ENCODE measurements at places on chromosomes 4 and X.

GRCh38 chr4:52247941-52248340 is 196.8 kb downstream of the SPATA18 start:
- no peak for DNase-seq

- DNase-seq: no peak
Measured at GRCh38 chr4:25343671-25344070, 31.1 kb downstream of the ZCCHC4 start.

GRCh38 chr4:57370691-57371090 is 260.5 kb upstream of the IGFBP7 start:
- no peak for DNase-seq

DNA sequence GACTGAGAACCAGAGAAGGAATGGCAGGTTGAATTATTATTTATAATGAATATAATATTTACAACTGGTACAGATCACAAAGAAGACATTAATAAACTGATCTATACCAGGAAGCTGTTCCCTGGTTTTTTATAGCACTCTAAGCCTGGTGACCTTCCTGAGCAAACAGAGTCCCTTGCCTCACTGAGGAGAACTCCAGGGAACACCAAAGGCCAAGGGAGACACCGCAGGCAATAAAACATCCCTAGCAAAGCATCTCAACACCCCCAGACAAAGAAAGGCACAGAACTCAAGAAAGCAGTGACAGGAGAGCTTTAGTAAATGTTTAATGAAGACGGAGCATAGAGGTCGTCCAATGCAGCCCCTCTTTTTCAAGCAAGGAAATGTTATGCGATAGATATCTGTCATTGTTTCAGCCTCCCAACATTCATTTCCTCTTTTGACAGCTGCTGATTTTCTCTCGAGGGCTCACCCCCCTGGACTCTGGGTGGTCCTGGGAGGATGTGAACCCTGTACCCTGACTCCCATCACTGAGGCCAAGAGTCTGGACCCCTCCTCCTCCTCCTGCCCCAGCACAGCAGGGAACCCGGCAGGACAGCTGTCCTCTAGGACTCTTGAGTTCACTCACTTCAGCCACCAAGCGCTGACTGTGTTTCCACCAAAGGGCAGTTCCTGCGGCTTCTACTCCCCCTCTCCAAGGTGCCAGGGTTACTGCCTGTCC is 342.5 kb upstream of the GATB start:
- DNase-seq: no peak

- no peak for DNase-seq
Measured at GRCh38 chr4:172850838-172851237, 317.8 kb upstream of the GALNT7 start.

DNA sequence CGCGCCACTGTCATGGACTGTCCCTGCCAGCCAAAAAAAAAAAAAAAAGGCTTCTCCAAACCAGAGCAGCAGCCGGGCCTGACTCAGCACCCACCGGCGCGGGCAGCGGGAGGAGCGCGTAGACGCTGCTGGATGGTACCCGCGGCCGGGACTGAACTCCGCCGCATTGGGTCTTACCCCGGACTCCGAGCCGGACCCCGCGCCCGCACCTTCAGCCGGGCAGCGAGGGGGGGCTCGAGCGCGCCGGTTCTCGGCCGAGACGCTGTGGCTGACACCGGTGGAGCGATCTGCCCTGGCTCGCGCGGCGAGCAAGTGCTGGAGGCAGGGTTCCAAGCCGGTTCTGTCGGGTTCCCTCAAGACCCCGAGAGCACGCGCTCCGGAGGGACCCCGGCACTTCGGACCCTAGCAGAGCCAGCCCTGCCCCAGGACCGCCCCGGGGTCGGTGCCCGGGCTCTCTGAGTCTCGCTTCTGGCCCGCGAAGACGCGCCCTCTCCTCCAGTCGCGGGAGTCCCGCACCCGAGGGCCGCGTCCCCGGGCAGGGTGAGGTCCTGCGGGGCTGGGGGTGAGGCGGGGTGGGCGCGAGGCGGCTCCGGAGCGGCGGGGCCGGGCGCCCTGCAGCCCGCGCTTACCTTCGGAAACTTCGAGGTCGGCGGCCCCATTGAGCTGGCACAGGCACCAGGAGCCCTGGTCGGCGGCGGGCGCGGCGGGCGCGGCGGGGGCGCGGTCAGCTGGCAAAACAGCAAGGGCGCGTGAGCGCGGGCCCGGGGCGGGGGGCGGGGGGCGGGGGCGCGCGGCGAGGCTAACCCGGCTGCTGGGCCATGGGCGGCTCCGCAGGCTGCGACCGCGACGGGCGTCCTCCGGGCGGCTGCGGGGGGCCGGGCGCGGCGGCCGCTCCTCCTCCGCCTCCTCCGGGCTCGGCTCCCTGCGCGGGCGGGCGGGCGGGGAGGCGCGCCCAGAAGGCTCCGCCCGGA is 11.8 kb upstream of the MAN2B2 start:
- no peak for DNase-seq

- no peak for DNase-seq
Measured at GRCh38 chrX:135200297-135200696, 29.1 kb upstream of the CT55 start.

DNA sequence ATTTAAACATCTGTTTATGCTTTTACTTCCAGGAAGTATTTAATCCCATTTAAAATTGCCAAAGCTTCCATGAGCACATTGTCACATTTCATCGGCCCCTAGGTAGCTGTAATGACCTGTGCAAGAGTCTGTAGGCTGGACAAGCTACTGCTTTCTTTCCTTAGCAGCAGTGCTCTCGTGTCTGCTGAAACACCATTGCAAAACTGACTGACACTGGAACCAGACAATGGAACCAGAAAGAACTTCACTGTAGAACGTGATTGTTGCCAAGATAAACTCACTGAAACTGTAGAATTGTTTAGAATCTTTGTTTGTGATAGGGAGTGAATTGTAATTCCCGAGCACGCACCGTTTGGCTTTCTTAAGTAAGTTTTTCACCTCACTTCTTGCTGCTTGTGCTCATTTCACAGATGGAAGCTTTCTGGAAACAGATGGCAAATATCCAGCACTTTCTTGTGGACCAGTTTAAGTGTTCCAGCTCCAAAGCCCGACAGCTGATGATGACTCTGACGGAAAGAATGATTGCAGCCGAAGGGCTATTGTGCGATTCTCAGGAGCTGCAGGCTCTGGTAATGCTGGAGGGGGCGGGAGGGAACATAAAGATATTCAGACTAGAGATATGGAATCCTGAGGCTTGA is 36.9 kb downstream of the EVC start:
- DNase-seq: no peak

GRCh38 chrX:24133312-24133711 is 16.2 kb upstream of the ZFX start:
- no peak for DNase-seq
